ENCODE measurements at places on chromosomes 4 and X.

- DNase-seq = peak; percentile 23
Observed at GRCh38 chr4:57109411-57109846, 756 bp downstream of the IGFBP7 start.

GRCh38 chr4:52657292-52657617 is 1.8 kb downstream of the USP46 start:
- DNase-seq = no peak

DNA sequence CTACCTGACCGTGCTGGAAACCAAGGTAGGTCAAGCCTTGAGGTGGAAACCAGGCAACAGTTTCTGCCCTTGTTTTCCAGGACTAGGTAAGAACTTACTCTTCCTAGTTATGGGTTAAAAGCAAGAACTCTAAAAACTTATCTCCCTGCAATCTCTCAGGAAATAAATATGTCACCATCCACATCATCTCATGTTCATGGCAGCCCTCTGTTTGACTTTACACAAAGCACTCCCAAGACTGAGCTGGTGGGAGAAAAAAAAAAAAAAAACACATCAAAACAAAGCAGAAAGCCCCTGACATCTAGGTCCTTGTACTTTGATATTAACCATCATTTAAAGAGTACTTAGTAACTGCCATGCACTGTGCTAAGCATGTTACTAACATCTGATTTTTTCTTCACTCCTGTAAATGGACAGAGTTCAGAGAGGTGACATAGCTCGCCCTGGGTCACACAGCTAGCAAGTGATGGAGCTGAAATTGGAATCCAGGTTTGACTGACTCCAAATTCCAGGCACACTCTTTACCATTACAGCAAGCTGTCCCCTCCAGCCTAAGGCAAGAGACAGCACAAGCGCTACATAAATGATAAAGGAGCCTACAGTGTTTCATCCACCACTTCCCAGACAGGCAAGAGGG is 102.8 kb upstream of the NOCT start:
- no peak for DNase-seq

DNA sequence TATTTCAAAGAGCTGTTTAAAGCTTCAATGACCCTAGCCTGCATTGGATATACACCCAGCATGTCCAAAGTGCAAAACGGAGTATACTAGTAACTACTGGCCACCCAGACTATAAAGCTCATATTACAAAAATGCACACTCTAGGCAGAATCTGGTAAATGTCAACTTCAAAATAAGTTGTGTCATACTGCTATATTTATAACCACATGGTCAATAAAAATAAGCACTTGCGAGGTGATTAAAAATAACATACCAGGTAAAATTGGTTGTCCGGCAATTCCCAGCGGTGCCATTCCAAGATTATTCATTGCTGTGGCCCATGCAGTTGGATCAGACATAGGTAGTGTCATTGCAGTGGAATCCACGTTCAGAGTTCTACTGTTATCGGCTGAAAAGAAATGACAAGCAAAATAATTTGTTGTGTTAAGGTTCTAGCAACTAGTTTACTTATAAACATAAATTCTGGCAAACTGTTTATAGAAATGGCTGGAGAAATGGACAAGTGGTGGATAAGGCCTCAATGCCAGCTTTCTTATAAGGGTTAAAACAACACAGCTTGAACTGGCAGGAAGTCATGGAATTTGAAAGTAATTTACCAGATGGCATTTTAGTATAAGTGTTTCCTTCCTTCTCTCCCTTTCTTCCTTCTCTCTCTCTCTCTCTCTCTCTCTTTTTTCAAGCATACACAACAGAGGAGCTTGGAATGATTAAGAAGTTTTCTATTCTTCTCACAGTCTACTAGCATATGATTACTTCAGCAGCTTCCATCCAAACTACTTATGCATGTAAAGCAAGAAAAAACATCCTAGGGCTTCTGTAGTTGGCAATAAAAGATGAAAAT is 199.9 kb downstream of the ENOX2 start:
- no peak for DNase-seq

- peak; percentile 55 for DNase-seq
Observed at GRCh38 chr4:173025131-173025530, 143.5 kb upstream of the GALNT7 start.

DNA sequence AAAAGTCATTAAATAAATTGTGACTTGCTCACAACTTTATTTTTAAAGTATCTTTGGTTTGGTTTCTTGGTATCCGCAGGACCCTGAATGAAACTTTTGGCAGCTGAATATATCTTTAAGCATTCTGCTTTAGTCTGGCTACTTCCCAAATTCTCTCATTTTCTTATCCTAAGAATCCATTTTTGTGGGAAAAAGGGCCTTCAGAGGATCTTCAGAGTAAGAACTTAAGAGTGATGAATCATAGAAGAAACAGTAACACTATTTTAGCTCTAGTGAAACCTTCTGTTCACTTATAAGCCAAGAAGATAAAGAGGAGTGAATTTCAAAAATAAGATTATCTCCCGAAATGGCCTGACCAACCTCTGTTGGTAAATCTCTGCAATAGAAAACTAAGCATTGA is 540.6 kb upstream of the MAGEB18 start:
- no peak for DNase-seq

DNA sequence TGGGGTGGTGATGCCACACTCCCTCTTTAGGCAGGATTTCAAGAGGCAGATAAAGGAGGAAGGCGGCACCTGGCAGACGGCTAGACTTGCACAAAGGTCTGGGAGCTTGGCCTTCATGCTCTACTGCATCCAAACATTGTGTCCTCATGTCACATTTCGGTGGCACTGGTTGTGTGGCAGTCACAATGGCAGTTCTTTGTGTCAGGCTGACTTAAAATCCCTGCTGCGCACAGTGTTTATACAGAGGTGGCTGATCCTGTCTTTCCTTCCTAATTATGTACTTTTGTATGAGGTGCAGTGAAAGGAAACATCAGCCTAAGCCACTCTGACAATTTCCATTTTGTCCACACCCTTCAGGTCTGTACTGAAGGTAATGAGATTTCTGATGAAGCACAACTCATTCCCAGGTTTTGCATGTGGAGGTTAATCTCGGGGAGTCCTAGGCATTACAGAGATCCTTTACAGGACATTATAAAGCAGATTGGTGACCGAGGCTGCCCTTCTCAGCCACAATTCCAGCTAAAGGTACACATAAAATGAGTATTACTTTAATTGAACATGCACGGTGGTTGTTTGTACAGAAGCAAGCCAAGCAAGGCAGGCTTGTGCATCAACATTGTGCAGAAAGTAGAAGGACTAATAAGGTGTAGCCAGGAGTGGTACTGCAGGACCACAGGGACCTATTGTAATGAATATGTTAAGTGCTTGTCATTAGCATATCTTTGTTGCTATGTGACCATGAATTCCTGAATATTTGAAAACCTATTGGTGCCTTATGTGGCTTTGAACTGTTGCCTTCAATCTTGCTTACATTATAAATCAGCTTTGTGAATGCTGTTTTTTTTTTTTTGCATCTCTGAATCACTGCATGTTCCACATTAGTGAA is 147.6 kb downstream of the STK32B start:
- no peak for DNase-seq

DNA sequence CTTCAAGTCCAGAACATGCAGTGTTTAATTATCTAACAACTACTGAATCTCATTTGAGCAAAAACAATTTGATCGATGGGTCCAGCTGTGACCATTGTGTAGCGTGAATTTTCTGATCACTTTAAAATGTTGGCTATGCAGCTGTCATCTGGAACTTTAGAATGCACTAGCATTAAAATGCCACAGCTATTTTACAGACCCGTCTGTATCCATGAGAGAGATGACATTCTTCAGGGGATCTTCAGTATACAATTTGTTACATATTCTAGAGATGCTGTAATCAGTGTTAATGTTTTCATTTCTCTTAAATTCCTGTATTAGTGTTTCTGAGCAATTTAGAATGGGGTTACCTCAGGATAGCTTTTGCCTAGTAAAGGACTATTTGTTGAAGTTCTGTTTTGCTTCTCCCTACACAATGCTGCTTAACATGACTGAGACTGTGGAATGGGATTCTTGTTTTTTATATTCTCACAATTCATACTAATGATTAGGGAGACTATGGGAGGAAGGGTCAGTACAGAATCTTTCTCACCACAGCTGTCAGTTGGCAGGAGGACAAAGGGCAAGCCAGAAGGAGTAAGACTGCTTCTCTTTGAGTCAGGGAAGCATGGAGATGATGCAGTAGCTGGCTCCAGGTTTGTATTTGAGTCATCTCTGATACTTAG is 13.2 kb upstream of the CTSO start:
- no peak for DNase-seq

- no peak for DNase-seq
Observed at GRCh38 chr4:2289311-2289954, 27.5 kb upstream of the MXD4 start.

DNA sequence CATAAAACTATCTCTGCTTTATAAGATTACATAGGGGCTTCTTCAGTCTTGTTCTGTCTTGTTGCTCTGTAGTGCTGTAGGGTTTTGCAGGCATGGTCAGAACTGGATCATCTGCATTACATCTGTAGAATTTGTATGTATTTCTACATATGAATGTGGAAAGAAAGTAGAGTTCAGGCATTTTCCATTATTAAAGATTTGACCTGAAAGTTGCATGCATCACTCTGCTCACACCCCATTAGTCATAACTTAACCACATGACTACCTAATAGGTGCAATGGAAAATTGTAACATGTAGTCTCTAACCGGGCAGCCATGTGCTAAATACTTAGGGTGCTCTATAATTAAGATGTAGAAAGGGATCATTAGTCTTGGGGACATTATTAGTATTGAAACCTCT is 45.7 kb upstream of the AGA start:
- no peak for DNase-seq

- DNase-seq = no peak
Observed at GRCh38 chr4:126405369-126405982, 1090.7 kb downstream of the FAT4 start.

DNA sequence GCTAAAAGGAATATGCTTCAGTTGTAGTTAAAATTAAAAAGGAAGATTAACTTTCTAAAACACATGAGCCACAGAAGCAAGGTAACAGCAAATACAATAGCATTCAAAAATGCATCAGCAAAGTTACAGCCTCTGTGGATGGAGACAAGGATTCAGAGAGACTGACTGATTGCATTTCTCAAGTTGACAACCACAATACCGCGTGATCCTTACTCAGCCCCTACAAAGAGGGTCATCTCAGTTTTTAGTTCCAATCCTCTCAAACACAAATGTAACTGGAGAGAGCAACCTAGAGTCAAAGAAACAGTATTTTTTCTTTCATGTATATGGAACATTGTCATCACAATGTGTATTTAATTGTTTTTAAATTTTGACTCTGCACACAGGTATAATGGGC is 14.2 kb upstream of the C1QTNF7 start:
- DNase-seq = no peak

DNA sequence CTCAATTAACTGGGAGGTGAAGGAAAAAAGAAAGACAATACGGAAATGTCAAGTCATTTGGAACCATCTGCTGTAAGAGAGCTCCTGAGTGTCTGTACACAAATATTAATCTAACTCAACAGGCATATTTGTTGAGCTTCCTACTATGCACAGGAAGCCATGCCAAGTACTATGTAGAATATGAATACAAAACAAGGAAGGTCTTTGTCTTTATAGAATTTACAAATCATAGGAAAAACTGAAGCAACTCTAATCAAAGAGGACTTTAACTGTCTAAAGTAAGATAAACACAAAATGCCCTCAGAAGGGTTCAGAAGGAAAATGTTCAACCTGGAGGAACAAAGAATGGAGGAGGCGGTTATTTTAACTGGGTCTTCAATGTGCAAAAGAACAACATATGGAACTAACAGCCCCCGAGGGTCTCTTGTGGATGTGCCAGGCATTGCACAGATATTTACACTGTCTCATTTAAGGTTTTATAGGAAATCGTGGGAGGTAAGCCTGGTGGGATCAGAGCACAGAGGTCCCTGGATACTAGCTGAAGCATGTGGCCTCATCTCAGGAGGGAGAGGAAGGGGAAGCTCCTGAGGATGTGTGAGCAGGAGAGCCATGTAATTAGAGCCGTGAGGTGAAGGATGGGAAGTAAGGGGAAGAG is 5.8 kb downstream of the FAM114A1 start:
- no peak for DNase-seq

DNA sequence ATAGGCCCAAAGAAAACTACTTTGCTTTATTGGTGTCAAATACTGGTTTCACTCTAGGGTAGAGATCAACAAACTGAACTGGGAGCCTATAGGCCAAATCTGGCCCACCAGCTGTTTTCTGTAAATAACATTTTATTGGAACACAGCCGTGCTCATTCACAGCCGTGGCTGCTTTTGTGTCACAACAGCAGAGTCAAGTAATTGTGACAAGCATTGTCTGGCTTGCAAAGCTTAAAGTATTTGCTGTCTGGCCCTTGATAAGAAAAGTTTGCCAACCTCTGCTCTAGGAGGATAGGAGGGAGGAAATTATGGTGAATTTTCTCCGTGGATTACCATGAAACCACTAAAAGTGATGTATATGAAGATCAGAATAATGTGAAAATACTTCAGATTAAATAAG is 53.4 kb downstream of the GPAT3 start:
- no peak for DNase-seq

- no peak for DNase-seq
Observed at GRCh38 chrX:12423346-12423745, 285.1 kb downstream of the FRMPD4 start.

DNA sequence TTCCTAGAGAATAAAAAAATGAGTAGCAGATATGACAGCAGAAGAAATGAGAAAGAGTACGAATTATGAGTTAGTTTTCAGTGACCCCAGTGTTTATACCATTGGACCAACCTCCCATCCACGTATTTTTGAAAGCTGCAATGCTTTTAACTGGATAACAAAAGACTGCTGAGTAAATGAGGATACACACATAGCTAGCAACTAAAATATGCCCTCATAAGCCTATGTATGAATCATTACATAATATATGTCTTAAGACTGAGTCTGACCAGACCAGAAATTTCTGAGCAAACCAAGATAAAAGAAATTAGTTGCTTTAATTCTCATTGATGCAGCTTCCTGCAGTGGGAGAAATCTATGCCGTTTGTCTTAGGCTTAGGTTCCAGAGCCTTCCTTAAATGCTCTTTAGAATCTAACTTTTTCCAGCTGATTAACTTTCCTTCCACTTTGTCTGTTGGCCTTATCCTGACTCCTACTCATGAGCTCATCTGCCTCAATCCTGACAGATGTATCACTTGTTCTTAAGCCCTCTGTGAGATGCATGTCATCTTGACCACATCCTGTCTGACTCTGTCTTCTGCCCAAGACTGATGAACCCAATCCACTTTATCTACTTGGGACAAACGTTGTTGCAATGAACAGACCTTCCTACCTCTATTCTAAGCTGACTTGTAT is 301.4 kb upstream of the AADAT start:
- no peak for DNase-seq

DNA sequence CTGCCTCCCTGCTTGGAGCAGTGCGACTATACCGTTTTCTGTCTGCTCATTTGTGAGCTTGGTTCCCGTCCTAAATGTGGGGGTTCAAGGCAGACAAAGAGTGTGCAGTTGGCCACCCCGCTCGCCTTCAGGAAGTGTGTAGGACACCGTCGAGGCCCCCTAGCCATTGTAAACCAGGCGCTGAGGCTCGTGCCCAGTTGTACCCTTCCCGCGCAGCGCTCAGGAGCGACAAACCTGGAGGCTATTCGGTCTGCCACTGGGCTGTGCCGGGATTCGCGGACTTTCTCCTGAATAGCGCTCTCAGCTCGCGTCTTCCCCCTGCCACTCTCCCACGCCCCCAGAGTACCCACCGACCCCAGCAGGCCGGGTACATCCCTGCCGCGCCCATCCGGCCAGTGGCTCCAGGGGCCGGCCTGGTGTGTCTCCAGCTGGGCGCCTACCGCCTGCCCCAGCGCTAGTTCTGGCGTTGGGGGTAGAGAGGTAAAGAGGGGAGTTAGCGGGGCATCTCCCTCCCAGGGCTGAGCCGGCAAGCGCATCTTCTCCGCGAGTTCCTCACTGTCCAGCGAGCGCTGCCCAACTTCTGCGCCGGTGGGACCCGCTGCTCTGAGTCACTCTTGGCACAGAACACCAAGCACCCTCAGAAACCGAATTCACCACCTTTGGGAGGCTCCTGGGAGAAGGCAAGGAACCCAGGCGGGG is 880 bp upstream of the LONRF3 start:
- DNase-seq = no peak
